ENCODE measurements at places on chromosomes 2 and 18.

- DNase-seq: no peak
Observed at GRCh38 chr2:234290671-234291070, 206.2 kb downstream of the ARL4C start.

DNA sequence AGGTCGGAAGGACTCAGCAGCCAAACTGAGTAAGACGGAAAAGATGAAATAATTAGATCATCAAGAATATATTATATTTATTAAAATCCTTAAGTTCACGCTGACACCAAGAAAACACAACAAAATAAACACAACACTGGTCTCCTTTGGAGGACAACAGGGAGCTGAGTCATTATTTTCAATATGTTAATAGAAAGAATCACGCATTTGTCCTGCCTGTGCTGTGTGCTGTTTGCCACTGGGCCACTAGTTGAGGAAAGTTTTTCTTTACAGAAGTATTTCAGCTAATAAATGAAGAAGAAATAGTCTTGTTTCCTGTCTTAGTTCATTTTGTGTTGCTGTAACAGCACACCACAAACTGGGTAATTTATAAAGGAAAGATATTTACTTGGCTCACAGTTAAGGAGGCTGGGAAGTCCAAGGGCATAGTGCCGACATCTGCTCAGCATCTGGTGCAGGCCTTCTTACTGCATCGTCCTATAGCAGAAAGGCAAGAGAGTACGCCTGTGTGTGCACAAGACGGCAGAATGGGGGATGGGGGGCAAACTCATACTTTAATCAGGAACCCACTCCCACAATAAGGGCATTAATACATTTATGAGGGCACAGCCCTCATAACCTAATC is 88.0 kb downstream of the TCF7L1 start:
- DNase-seq: no peak

DNA sequence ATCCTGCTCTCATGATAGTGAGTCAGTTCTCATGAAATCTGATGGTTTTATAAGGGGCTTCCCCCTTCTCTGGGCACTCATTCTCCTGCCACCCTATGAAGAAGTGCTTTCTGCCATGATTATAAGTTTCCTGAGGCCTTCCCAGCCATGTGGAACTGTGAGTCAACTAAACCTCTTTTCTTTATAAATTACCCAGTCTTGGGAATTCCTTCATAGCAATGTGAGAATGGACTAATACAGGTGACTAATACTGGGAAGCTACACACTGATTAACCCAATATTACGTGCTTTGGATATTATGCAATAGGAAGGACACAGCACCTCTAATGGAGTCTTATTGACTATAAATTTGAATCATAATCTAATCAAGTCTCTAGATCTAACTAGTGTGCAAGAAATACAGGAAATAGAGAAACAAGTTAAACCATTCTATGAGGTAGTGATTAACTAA is 107.2 kb upstream of the ETAA1 start:
- no peak for DNase-seq

GRCh38 chr2:175964195-175964594 is 37.9 kb downstream of the LNPK start:
- DNase-seq: no peak

DNA sequence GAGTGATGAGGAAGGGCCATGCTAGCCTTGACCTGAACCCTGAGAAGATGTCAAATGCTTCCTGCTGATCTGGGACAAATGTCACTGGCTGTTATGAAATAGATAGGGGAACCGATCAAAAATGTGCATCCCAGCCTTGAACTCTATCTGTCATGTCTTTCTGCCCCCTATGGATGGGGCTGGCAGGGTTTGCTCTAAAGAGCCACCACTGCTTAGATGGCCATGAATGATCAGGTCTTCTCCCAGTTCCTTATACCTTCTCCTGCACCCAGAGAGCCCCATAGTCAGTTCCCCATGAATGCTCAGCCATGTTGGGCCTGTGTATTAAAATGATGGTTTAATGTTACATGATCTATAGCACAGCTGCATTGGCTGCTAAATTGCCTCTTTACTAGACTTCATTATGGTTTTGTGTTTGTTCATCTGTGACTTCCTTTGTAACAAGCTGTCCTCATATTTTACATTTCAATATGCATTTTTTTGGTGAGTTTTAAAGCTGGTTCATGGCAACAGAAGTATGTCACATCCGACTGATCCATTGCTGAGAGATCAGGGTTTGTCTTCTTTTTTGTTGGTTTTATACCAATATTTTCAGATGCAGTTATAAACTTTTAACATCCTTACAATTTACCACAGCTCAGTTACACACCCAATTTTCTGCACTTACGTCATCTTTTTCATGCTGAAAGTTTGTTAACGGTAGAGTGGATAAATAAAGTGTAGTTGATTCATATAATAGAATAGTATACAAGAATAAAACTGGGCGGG is 56.3 kb upstream of the SMAD2 start:
- no peak for DNase-seq

DNA sequence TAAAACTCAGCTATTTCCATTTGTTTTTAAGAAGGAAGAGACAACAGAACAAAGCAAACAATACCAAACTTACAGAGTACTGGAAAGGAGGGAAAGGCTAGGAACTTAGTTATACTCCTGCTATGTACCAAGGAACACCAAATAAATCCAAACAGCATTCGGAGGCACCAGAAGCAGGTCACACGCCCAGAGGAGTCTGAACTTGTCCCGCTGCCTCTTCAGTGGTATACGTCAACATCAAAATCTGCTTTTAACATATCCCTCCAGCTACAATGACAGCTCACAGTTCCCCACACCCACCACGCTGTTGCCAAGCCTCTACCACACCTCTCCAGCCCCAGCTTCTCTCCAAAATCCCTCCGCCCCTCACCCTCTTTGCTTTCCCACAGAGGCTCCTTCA is 17.3 kb downstream of the C2orf76 start:
- no peak for DNase-seq

DNA sequence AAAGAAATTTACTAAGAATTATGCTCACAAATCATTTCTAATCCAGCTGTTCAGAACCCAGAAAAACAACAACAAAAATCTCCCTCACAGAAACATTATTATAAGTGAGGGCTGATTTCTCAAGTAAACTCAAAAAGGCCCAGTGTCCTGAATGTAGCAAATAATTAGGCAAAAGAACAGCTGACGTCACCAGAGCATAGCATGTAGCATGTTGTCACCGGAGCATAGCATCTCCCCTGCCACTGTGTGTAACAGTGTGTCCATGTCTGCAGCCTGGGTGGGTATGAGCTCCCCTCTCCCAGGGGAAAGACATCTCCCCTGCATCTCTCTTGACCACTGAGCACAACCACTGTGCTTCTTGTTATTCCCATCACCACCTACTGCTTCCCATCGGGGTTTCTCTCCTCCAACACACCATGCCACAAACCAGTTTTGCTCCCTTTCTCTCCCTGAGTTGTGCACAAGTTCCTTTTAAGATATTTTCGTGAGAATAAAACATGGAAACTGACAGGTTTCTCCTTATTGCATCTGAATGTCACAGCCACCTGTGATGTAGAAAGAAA is 126.7 kb downstream of the CABYR start:
- DNase-seq: no peak

- no peak for DNase-seq
Observed at GRCh38 chr2:73982140-73982617, 2.5 kb upstream of the TET3 start.

- DNase-seq: no peak
Observed at GRCh38 chr2:58521803-58522554, 280.9 kb upstream of the FANCL start.

Measured in neuronal stem cell (in vitro differentiated cells).